Erythroblast (primary cell): ENCODE measurements at places on chromosomes 5 and 9.

GRCh38 chr9:79185866-79186265, 385.9 kb upstream of the TLE4 start:
- no peak for DNase-seq

GRCh38 chr9:89657295-89657694, 52.5 kb downstream of the GADD45G start:
- DNase-seq, result no peak

DNA sequence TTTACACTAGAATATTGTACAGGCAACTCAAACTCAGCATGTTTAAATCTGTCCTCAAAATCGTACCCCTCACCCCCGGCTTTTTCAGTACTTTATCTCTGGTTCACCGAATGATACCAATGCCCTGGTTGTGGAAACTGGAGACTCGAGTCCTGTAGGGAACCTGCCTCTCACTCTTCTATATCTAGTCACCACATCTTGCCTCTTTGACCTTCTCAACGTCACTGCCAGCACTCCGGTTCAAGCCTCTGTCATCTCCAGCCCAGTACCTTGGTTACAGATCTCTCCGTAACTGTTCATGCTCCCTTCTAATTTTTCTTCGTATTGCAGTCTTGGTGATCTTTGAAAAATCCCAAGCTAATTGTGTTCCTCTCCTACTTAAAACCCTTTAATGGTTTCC, 6.7 kb downstream of the SLC44A1 start:
- no peak for DNase-seq

DNA sequence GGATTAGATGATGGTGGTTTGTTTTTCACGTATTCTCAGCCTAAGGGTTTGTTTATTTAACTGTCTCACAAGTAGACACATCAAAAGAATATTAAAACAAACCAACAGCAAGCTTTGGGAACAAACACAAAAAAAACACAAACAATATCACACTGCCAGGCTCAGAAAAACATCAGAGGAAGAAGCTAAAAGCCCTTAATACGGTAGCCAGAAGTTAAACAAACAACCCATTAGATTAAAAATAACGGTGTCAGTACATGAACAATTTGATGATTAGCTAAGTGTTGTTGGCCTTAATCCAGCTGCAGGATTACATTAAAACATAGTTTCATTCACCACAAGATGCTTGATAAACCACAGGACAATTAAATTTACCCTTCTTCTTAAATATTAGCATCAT, 15.9 kb upstream of the DMRT2 start:
- no peak for DNase-seq

DNA sequence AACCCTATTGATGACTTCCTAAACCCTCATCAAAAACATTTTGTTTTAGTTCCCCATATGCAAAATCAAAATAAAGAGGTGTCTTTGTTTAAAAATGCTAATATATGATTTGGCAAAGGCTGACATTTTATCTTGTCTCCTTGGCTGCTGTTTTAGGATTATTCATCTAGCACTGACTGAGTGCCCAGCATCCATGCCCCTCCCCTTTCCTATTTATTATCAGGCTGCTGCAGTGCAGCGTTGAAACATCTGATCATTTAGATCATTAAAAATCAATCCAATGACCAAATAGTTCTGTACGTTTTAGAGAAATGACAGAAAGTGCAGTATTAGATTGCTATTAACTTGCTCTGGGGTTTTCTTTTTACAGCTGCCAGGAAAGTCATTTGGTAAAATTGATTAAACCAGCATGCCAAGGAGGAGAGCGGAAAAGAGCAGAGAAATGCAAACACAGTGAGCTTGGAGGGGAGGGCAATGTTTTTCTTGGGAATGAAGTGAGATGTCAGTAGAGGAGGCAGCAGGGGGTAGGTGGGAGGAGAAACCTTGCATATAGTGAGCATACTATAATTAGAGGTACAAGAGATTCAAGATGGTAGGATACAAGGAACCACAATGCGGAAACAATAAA, 286.3 kb downstream of the PDE4D start:
- peak; percentile 32 for DNase-seq

- no peak for DNase-seq
Measured at GRCh38 chr9:88813638-88814209, 177.5 kb upstream of the S1PR3 start.

- DNase-seq, result no peak
Measured at GRCh38 chr9:99491408-99492158, 269.5 kb downstream of the SEC61B start.

- DNase-seq, result no peak
Measured at GRCh38 chr5:136084698-136085097, 47.9 kb upstream of the SMAD5 start.

DNA sequence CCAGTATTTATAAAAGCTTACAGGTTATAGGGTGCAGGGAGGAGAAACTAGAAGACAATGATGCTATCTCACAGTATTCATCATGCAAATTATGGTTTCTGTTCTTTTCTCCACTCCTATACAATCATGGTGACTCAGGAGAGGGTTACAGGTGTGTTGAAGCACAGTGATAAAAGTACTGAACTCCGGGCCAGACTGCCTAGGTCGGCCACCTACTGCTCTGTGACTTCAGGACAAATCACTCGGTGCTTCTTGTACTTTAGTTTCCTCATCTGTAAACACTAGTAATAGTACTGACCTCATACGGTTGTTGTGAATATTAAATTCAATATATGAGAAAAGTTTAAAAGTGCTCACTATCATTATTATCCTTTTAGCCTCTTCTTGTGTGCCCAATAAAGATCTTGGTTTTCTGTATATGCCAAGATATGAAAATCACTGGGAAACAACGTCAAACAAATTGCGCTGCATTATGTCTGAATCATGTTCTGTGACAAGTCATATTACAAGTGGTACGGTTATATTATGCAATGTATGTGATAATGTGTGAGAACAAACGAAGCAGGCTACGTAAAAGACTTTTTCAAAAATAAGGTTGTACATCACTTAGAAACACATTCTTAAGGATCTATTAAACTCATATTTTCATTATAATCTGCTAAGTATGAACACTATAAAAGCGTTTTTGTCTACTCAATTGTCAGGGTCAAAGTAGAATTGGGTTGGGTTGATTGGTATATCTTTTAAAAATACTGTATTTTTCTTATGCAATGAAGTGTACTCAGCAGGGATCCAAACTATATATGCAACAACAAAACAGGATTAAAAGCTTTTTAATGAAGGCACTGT, 153.3 kb downstream of the EFNA5 start:
- DNase-seq, result no peak

- no peak for DNase-seq
Measured at GRCh38 chr5:124658867-124659557, 87.4 kb downstream of the ZNF608 start.

DNA sequence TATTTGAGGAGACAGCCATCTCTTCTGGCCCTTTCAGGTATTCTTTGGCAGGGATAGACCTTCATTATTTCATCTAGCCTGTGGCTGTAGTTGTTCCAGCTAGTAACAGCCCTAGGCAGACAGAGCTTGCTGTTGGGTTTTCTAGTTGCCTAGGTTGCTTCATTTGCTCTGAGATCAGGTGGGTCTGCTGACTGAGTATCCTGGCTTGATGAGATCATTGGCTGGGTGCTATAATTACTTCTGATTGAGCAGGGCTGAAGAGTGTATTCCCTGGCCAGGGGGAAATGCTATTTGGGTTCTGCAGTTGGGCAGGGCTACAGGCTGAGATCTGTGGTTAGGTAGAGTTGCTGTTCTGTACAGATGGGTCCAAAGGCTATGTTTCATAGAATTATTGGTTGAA, 456.1 kb downstream of the PSAT1 start:
- DNase-seq, result no peak

- DNase-seq, result no peak
Measured at GRCh38 chr9:37919956-37920335, 16.0 kb upstream of the SLC25A51 start.

DNA sequence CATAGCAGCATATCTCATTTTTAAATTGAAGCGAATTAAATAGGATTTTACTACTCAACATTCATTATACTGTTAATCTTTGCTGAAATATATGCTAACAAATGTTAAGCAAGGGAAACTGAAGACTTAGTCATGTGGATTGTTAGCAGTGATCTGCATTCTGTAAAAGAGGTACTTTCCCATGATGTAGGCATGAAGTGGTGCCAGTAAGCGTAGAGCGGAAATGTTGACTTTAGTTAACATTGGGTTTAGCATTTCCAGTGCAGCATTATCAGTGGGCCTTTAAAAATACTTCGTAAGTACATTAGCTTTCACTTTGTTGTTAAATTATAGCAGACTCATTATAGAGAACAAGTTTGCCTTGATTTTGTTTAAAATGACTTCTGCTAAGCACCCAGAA, 130.3 kb downstream of the CDC42SE2 start:
- DNase-seq, result no peak

- no peak for DNase-seq
Measured at GRCh38 chr5:52709167-52709925, 78.4 kb upstream of the ITGA1 start.

- no peak for DNase-seq
Measured at GRCh38 chr5:34491251-34491620, 164.9 kb upstream of the RAI14 start.

DNA sequence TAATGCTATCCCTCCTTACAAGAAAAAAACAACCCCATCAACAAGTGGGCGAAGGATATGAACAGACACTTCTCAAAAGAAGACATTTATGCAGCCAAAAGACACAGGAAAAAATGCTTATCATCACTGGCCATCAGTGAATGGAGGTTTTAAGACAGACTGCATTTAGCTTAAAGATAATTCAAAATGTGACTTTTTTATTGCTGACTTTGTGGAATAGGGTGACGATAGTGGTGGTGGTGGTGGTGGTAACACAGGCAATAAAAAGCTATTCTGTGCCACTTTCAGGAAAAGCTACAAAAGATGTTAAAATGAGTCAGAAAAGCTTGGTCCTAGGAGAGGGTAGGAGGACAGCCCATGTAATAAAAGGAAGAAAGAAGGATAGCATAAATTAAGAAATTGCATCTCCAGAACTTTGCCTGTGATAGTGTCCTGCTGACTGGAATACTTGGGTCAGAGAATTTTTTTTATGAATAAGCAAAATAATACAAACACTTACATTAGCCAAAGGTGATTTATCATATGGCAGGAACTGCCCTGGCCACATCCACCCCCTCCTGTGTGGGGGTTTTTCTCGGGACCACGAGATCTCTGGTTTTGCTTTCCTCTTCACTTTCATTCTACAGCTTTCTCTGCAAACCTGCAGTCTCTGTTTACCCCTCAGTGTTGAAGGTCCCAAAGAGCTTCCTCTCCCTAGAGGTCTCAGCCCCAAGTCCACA, 186.7 kb downstream of the DRD1 start:
- no peak for DNase-seq

GRCh38 chr9:17837965-17838364, 259.1 kb downstream of the SH3GL2 start:
- peak; percentile 1 for DNase-seq

DNA sequence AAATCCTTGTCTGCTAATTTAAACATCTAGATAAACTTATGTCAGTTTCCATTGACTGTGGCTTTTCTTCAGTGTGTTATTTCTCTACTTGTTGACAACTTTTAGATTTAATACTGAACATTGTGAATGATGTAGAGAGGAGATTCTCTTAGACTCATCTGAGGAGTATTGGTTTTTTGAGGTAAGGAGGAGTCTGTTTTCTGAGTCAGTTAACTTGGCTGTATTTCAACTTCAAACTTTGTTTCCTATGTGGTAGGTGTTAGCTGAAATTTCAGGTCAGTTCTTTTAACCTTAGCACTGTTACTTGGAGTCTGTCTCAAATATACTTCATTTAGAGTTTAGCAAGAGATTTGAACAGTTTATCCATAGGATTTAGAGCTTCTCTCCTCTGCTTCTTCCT, 67.9 kb downstream of the XRCC4 start:
- DNase-seq, result no peak

DNA sequence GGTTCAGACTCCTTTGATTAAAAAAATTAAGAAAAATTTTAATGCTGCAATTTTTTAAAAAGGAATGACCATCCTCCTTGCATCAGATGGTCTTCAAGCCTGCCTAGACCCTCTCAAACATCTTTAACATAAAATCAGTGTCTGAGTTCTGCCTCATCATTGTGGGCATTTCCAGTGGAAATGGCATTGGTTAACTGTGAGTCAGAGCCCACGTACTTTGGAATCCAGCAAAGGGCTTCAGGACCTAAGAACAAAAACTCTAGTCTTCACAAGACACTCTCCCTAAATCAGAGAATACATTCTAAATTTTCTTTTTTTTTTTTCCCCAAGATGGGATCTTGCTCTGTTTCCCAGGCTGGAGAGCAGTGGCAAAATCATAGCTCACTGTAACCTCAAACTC, 9.4 kb upstream of the C5orf15 start:
- no peak for DNase-seq

DNA sequence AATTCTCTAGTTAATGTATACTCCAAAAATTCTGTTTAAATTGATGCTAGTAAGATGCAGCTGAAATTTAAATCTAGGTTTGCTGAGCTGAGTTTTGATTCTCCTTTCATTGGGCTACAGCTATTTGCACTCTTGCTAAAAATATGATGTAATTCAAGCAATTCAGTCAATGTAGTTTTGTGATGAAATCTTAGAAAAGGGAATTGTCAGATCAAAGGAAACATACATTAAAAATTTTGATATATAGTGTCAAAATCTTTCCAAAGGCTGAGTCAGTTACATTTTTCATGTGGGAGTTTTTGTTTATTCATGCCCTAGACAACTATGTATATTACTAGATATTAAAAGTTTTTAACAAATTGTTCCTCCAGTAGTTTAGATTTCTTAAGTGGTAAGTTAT, 334.9 kb upstream of the DAB2 start:
- no peak for DNase-seq

GRCh38 chr9:97721396-97721795, 24.3 kb upstream of the XPA start:
- no peak for DNase-seq
